Fibroblast of lung (primary cell): ENCODE measurements at places on chromosomes 5 and 9.
A peak's percentile ranks its signal among the peaks of the same experiment; 100 is the strongest.

DNA sequence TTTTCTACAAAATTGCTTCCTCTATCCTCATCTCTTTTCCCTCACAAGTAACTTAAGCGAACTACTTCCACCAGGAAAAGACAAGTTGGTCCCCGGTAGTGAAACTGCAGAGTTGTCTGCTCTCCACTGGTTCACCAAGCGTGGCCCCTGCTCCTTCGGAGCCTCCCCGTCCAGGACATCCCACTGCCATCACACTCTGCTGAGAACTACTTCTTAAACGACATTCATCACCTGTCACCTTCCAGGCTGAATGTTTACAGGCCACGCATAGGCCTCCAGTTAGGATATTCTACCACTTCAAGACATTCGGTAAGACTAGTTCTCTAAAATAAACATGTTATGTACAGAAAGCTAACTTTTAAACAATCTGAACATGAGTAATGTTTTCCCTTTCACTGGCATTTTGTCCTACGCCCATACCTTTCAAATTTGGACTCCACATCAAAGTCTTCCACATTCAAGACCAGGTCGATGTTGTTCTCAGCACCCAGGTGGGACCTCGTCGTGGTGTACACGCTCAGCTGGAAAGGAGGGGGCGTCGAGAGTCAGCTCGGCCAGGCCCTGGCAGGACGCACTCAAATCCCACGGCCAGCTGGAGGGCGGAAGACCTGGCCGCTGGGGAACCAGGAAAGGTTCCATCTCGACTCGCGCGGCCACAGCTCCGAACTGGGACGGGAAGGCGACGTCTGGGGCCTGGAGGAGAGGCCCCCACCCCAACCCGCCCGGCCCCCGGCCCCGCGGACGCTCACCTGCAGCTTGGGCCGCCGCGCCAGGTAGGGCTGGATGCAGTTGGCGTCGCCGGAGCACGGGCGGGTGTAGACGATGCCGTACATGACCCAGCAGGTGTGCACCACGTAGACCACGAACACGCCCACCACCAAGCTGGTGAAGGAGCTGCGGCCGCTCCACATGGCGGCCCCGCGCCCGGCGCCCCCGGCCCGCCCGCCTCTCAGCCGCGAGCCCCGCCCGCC lies 683 bp downstream of the CLPTM1L start:
- peak overlapping the region; percentile 41 for H3K27ac ChIP-seq
- H3K27me3 ChIP-seq, result no peaks in the 10 kb centered on the region
- H3K36me3 ChIP-seq, result peaks cover 18% of the 10 kb centered on the region
- peak overlapping the region; percentile 77 for H3K4me3 ChIP-seq

DNA sequence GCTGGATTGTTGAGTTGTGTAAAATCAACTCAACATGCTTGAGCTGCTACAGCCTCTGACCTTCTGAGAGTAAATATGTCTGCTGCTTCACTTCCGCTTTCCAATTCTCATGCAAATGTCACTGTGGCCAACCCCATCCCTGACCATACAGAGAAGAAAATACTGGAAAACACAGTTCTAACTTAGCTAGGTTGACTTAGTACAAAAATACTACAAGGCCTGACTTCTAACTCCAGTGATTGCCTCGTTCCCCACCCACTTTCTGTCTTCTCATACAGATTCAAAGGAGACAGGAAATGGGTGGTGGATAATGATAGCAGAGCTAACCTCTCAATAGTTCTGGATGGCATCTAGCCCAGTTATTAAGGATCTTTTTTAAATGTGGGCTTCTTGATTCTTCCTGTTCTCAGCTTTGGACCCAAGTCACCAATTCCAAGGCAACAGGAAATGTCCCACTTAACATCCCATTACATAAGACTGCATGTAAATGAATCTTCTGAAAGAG lies 226.6 kb upstream of the SLC24A2 start:
- H3K36me3 ChIP-seq, result no peaks in the 10 kb centered on the region
- H3K4me1 ChIP-seq, result no peaks in the 10 kb centered on the region
- H3K27me3 ChIP-seq, result no peaks in the 10 kb centered on the region

DNA sequence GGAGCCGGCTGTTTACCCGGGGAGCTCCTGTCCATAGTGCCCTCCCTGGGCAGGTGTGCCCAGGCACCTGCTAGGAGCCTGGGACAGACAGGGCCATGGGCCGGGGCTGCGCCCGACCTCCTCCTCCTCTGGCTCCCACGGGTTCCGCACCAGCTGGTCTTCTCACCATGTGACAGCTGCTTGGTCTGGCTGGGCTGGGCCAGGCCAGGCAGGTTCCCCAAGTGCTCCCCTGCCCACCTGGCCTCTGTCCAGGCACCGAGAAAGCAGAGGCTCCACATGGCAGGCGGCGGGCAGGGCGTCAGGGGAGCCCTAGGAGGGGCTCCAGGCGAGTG lies 60.0 kb downstream of the OLFM1 start:
- H3K27ac ChIP-seq, result no peak overlapping the region
- no peak for DNase-seq
- no peaks in the 10 kb centered on the region for H3K36me3 ChIP-seq
- H3K4me3 ChIP-seq, result no peak overlapping the region
- H3K4me1 ChIP-seq, result no peaks in the 10 kb centered on the region

GRCh38 chr5:10333154-10334006 lies 20.1 kb upstream of the MARCHF6 start:
- peaks cover 29% of the 10 kb centered on the region for H3K4me1 ChIP-seq
- DNase-seq, result peak; percentile 46
- H3K27ac ChIP-seq, result no peak overlapping the region

- DNase-seq, result no peak
- H3K27me3 ChIP-seq, result no peaks in the 10 kb centered on the region
- H3K4me3 ChIP-seq, result no peak overlapping the region
- H3K4me1 ChIP-seq, result peaks cover 3% of the 10 kb centered on the region
- H3K27ac ChIP-seq, result no peak overlapping the region
Observed at GRCh38 chr9:16406526-16407225, 463.8 kb downstream of the BNC2 start.

- no peak overlapping the region for H3K4me3 ChIP-seq
- peaks cover 17% of the 10 kb centered on the region for H3K4me1 ChIP-seq
- H3K36me3 ChIP-seq, result no peaks in the 10 kb centered on the region
- no peak overlapping the region for H3K27ac ChIP-seq
- peak; percentile 86 for DNase-seq
- no peaks in the 10 kb centered on the region for H3K27me3 ChIP-seq
Observed at GRCh38 chr5:158976035-158976434, 123.7 kb downstream of the EBF1 start.

DNA sequence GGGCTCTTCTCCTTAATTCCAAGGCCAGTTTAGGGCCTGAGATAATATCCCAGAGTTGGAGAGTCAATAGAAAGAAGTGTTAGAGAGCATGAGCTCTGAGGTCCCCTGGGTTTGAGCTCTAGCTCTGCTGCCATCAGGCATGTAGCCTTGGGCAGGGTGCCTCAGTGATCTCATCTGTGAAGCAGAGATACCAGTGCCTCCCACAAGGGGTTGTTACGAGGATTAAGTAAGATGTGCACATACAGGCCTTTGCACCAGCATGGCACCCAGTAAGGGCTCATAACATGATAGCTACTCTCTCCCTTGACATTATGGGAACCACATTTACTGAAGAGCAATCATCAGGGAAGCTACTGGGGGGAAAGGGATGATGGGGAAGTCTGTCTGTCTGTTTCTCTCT lies 265.7 kb downstream of the HSPA4 start:
- no peaks in the 10 kb centered on the region for H3K27me3 ChIP-seq
- no peaks in the 10 kb centered on the region for H3K4me1 ChIP-seq
- no peaks in the 10 kb centered on the region for H3K36me3 ChIP-seq
- no peak for DNase-seq
- no peak overlapping the region for H3K4me3 ChIP-seq
- no peak overlapping the region for H3K27ac ChIP-seq

- DNase-seq, result peak; percentile 37
- H3K4me3 ChIP-seq, result no peak overlapping the region
- no peaks in the 10 kb centered on the region for H3K27me3 ChIP-seq
- no peaks in the 10 kb centered on the region for H3K36me3 ChIP-seq
- H3K4me1 ChIP-seq, result peaks cover 27% of the 10 kb centered on the region
Observed at GRCh38 chr5:52809884-52810283, 22.2 kb downstream of the ITGA1 start.

- no peaks in the 10 kb centered on the region for H3K27me3 ChIP-seq
- H3K4me3 ChIP-seq, result no peak overlapping the region
- DNase-seq, result peak; percentile 29
- H3K4me1 ChIP-seq, result no peaks in the 10 kb centered on the region
- H3K36me3 ChIP-seq, result peaks cover 7% of the 10 kb centered on the region
- no peak overlapping the region for H3K27ac ChIP-seq
Observed at GRCh38 chr9:125337236-125337635, 75.6 kb downstream of the GAPVD1 start.

GRCh38 chr5:84372066-84372695 lies 12.5 kb downstream of the EDIL3 start:
- no peaks in the 10 kb centered on the region for H3K4me1 ChIP-seq
- no peak overlapping the region for H3K27ac ChIP-seq
- H3K27me3 ChIP-seq, result no peaks in the 10 kb centered on the region
- no peaks in the 10 kb centered on the region for H3K36me3 ChIP-seq

- H3K27ac ChIP-seq, result no peak overlapping the region
- no peaks in the 10 kb centered on the region for H3K27me3 ChIP-seq
- no peak for DNase-seq
- peaks cover 20% of the 10 kb centered on the region for H3K4me1 ChIP-seq
- no peak overlapping the region for H3K4me3 ChIP-seq
- peaks cover 10% of the 10 kb centered on the region for H3K36me3 ChIP-seq
Observed at GRCh38 chr9:134138292-134138691, 2.4 kb downstream of the WDR5 start.

- no peak overlapping the region for H3K27ac ChIP-seq
- no peak overlapping the region for H3K4me3 ChIP-seq
- H3K4me1 ChIP-seq, result no peaks in the 10 kb centered on the region
- DNase-seq, result no peak
- H3K27me3 ChIP-seq, result peaks cover 44% of the 10 kb centered on the region
- H3K36me3 ChIP-seq, result no peaks in the 10 kb centered on the region
Observed at GRCh38 chr5:943201-943917, 50.7 kb downstream of the TRIP13 start.

- H3K36me3 ChIP-seq, result no peaks in the 10 kb centered on the region
- H3K27ac ChIP-seq, result no peak overlapping the region
- H3K27me3 ChIP-seq, result no peaks in the 10 kb centered on the region
- no peak for DNase-seq
- no peak overlapping the region for H3K4me3 ChIP-seq
Observed at GRCh38 chr5:74094782-74095108, 468.7 kb downstream of the ARHGEF28 start.

- H3K4me1 ChIP-seq, result no peaks in the 10 kb centered on the region
- H3K36me3 ChIP-seq, result peaks cover 26% of the 10 kb centered on the region
- H3K4me3 ChIP-seq, result no peak overlapping the region
- no peak for DNase-seq
- no peaks in the 10 kb centered on the region for H3K27me3 ChIP-seq
- no peak overlapping the region for H3K27ac ChIP-seq
Observed at GRCh38 chr5:459562-460272, 16.7 kb downstream of the EXOC3 start.

GRCh38 chr5:270340-270739 lies 1.1 kb upstream of the PDCD6 start:
- H3K27me3 ChIP-seq, result no peaks in the 10 kb centered on the region
- no peak for DNase-seq
- peak overlapping the region; percentile 86 for H3K27ac ChIP-seq

DNA sequence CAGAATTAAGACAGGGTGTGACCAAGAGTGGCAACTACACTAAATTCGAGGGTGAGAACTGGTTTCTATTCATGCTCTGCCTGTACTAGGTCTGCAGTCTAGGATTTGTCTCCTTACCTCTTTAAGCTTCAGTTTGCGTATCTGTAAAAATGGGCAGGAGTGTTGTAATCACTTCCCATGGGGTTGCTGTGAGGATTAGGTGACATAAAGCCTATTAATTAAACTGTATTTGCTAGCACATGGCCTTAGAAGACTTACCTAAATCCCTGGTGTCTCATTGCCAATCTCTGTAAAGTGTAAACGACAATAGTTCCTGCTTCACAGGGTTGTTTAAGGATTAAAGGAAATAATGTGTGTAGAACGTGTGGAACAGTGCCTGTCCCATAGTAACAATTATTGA lies 193.6 kb downstream of the DRD1 start:
- no peaks in the 10 kb centered on the region for H3K36me3 ChIP-seq
- no peak overlapping the region for H3K4me3 ChIP-seq
- no peak for DNase-seq
- no peaks in the 10 kb centered on the region for H3K27me3 ChIP-seq

DNA sequence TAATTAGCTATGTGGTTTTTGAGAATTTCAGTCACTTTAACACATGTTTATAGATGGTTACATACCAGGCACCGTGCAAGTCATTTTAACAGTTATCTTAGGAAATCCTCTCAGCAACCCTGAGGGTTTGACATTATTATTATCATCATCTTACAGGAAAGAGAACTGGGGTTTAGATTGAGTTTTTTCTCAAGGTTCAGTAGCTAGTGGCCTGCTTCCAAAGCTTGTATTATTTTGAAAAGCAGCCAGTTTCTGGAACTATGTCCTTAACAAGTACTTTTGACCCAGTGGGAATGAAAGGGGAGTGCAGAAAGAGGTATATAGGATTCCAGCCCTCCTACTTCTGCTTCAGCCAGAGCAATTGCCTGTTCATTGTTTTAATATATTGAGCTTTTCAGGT lies 157.5 kb downstream of the COMMD10 start:
- H3K27ac ChIP-seq, result no peak overlapping the region
- no peak overlapping the region for H3K4me3 ChIP-seq

GRCh38 chr5:15499528-15500324 lies at the start of gene FBXL7:
Gene FBXL7 (plus strand): TSS chr5:15500180.
- peak within 1 kb of the TSS; percentile 80 for H3K27ac ChIP-seq
- no peaks in the 10 kb centered on the region for H3K27me3 ChIP-seq
- no peaks in the 10 kb centered on the region for H3K36me3 ChIP-seq
- H3K4me1 ChIP-seq, result peaks cover 2% of the 10 kb centered on the region
- peak; percentile 81 for DNase-seq

DNA sequence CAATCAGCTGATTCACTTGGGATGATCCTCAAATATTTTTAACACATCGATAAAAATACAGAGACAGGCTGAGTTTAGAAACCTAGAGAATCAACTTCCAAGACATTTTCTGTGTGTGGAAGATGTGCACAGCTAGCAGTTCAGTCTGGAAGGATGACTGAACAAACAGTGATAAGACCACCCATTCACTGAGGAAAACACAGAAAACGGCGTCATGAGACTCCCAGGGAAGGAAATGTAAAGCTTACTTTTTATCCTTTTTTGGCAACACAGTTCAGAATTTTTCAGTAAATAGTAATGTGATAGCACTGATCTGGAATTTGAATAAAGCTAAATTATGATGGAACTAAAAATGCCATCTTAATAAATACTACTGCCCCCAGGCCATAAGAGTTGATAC lies 277.6 kb downstream of the SEMA5A start:
- peaks cover 6% of the 10 kb centered on the region for H3K4me1 ChIP-seq
- no peak overlapping the region for H3K4me3 ChIP-seq
- DNase-seq, result no peak

- no peak overlapping the region for H3K27ac ChIP-seq
- H3K4me3 ChIP-seq, result no peak overlapping the region
- no peaks in the 10 kb centered on the region for H3K36me3 ChIP-seq
- DNase-seq, result no peak
- no peaks in the 10 kb centered on the region for H3K4me1 ChIP-seq
Observed at GRCh38 chr9:101858026-101858425, 119.6 kb upstream of the GRIN3A start.
